Motor neuron (in vitro differentiated cells): ENCODE measurements at places on chromosomes 2 and 18. TPM values are rescaled to one million over a fixed set of nuclear protein-coding genes. Genes with fewer than 3 reads are reported as not detected.

- no peak for ATAC-seq
These were observed 131.2 kb upstream of the TTC27 start for GRCh38 chr2:32496662-32497061.

DNA sequence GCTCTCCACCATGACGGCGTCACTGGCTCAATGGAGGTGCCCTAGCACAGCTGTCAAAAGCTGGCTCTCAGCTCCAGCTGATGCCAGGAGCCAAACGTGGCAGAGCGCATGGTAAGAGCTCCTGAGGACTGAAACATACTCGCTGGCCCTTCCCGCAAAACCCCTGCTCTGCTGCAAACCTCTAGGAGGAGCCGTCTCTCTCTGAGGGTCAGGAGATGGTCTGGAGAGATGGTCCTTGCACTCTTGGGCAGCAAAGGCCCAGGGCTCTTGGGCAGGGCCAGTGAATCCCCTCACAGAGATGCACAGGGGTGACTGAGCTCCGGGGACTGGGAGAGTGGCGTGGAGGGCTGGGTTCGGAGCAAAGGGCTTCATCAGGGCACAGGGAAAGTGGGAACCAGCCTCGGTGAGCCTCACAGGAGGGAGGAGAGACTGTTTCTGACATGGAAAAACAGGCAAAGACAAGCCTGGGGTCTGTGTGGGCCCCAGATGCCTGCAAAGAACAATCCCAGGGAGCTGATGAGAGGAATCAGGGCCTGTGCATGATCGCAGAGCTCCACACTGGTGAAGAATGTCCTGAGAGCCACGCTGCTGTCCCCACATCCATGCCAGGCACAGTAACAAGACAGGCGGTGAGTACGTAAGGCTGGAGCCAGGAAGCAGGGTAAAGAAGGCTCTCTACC, 17.2 kb downstream of the SNORC start:
- ATAC-seq, result no peak

GRCh38 chr2:127359520-127359919, 28.3 kb downstream of the MAP3K2 start:
- ATAC-seq, result no peak

EGR4 gene
- total RNA-seq, result 0.47 and 0.68 TPM in 2 replicates

- no peak for ATAC-seq
These were observed 185.2 kb downstream of the ZFP36L2 start for GRCh38 chr2:43041173-43041591.
